Ascending aorta (tissue), 2 donors: ENCODE measurements at places on chromosomes 12 and 14.

GRCh38 chr12:29543036-29543435 is 45.5 kb upstream of the OVCH1 start:
- DNase-seq: no peak

DNA sequence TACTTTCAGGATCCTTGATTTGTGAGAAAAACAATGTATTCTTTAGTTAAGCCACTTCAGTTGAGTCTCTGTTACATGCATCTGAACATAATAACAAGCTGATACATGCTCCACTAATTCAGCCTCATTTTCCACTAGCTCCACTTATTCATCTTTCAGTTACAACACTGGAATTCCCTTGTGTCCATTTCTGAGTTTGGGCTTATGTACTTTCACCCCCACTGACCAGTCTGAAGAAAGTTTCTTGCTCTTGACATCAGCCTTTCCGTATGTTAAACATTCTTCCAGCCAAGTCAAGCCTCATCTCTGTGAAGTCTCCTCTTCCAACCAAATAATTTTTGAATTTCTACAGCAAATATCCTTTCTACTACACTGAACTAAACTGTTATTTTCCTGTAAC is 592.5 kb upstream of the NOVA1 start:
- no peak for DNase-seq

DNA sequence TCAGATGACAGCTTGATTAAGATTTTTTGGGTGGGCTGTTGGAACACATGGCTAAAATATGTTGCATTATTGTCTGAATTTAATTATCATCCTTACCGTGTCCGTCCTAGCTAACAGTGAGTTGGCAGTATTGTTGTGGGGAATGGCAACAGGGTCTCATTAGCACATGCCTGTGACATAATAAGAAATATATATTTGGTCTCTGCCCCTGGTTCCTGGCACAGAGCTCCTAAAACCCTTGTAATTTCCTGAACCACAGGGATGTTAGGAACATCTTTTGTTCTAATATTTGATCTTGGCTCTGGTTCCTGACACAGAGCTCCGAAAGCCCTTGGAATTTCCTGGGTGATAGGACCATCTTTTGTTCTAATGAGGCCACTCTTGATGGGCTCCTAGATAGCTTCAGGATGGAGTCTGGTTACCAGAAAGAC is 76.0 kb downstream of the SYNE2 start:
- no peak for DNase-seq

DNA sequence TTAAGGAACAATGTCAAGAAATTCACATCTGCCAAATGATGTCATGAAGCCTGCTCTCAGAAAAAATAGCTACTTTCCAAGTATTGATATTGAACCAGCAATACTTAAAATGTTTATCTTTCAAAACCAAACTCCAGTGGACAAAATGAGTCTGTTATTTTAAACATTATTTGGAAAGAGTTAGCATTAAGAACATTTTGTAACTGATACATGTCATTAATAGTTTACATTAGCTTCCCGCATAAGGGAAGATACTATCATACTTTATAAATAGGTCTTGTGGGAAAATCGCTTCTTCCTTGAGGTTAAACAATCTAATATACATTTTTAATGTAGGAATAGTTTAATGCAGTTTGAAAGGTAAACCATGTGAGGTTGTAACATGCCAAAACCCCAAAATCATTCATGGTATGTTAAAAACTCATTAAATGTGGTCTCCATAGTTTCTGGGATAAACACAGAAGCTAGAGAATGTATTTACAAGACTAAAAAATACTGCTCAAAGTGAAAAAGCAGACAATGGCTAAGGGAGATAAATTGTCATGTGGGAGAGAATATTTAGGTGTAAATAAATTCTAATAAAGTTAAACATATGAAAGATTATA is 73.4 kb upstream of the ATP2B1 start:
- DNase-seq: no peak

DNA sequence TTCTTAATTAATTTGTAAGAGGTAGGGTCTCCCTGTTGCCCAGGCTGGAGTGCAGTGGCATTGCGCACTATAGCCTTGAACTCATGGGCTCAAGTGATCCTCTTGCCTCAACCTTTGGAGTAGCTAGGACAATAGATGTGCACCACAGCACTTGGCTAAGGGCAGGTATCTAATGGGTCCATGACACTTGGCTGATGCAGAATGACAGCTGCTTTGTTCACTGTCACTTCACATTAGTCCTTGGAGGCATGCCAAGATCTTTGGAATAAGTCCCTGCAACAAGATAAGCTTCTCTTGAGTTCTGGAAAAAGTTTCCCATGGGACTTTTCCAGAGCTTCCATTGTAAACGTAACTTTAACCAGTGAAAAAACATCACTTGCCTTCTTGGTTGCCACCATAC is 23.4 kb downstream of the COQ6 start:
- DNase-seq: no peak

GRCh38 chr12:2687058-2687457 is 107.7 kb upstream of the FKBP4 start:
- DNase-seq: peak; percentile 37

- DNase-seq: no peak
Measured at GRCh38 chr12:79689477-79690141, 1.2 kb downstream of the PAWR start.

DNA sequence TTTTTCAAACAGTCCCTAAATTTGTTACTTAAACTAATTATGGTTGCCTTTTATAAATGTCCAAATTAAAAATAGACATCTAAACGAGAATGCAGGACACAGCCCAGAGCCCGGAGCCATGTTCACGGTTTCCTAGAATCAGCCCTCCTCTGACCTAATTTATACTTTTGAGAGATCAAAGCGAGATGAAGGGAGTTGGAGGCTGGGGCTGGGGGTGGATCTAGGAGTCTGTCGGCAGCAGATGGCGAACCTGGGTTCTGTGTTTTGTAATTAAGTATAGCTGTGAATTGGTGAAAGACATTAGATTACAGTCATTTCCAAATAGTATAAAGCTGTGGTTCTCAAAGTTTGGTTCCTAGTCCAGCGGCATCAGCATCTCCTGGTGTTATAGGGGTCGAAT is 210.1 kb downstream of the SLC41A2 start:
- DNase-seq: peak; percentile 43

DNA sequence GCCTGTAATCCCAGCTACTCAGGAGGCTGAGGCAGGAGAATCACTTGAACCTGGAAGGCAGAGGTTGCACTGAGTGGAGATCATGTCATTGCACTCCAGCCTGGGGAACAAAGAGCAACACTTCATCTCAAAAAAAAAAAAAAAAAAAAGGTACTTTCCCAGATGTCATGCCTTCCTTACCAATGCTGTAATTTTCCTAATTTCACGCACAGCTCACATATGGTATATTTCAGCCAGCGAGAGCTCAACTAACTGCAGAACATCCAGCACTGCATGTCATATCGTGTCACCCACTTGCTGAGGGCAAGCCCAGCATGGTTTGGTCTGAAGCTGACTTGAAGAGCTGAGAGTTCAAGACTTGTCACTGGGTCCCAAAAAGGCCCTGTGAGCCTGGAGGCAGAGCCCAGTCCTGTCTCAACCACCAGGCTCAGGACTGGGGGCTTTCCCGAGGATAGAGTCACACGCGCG is 29.0 kb downstream of the NFKBIA start:
- no peak for DNase-seq

- no peak for DNase-seq
Measured at GRCh38 chr12:95116773-95117172, 43.4 kb upstream of the NR2C1 start.

DNA sequence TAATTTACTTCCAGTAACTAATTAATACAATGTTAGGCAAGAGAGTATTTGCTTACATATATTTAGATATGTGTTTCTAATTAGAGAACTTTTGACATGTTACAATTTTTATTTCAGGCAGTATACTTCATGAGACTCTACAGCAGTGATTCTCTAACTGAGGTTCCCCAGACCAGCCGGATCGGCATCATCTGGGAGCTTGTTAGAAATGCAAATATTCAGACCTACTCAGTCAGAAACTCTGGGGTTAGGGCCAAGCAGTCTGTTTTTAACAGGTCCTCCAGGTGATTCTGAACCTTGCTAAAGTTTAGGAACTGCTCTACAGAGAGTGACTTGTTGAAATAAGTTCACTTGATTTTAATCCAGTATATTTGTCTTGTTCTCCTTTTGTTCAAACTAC is 46.5 kb downstream of the ARID2 start:
- no peak for DNase-seq

DNA sequence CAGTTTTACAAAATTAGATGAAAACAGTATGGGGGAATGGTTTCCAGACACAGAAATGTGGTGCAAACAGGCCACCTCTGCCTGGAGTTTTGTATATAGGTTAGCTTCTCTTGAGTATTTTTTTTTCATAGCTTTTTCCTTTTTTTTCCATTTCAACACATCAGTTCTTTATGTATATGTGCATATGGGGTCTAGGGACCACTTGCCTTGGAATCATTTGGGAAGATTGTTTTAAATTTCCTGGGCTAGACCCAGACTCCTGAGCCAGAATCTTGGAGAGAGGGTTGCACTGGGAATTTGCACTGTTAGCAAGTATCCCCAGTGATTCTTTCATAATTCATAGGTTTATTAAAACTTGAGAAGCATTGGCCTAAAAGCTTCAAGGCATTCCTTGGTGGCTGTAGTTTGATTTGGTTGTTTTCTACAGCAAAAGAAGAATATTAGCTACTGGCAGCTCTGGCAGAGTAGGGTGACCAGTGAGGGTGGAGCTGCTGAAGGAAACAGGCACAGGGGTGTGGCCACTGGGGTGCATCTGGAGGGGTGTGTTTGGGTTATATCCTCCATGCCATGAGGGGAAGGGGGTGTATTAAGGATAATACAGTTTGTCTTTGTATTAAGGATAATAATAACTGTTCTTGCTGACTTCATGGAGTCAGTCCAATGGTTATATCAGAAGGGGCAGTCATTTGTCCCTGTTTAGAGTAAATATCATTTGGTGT is 22.8 kb downstream of the PPP1R36 start:
- no peak for DNase-seq

- no peak for DNase-seq
Measured at GRCh38 chr12:120978296-120979219, at the start of gene HNF1A. HNF1A (plus strand) TSS chr12:120978543; CDS start chr12:120978769, 226 bp downstream.

- DNase-seq: no peak
Measured at GRCh38 chr12:31629756-31630732, 29.4 kb upstream of the ETFBKMT start.

DNA sequence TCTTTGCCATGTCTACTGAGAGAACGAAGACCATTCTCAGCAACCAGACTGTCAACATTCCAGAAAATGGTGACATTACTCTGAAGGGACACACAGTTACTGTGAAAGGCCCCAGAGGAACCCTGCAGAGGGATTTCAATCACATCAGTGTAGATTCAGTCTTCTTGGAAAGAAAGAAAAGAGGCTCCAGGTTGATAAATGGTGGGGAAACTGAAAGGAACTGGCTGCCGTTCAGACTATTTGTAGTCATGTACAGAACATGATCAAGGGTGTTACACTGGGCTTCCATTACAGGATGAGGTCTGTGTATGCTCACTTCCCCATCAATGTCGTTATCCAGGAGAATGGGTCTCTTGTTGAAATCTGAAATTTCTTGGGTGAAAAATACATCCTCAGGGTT is 29.7 kb upstream of the PSMA6 start:
- DNase-seq: no peak

- no peak for DNase-seq
Measured at GRCh38 chr14:91306547-91306946, 62.0 kb upstream of the GPR68 start.

- peak; percentile 75 for DNase-seq
Measured at GRCh38 chr12:120538281-120539156, 4.4 kb downstream of the RNF10 start.

GRCh38 chr14:36408388-36408787 is 88.0 kb upstream of the MBIP start:
- DNase-seq: no peak

DNA sequence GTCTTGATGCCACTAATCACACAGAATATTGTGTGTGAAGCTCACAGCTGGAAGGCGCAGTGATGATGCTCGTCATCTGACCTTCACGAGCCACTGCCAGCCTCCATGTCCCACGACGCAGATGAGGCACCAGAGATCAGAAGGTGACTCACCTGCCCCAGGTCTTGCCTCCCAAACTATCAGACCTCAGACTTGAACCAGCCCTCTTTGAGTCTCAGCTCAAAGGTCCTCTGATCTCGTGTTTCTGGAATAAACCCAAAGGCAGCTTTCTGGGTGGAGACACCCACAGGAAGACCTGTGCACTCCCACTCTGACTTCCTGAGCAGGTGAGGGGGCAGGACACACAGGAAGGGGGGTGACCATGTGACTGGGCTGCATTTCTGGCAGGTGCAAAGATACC is 19.6 kb upstream of the CHGA start:
- DNase-seq: no peak

GRCh38 chr12:48788854-48789775 is at the start of gene ADCY6:
ADCY6 (minus strand) TSS chr12:48789089; CDS start chr12:48783434, 5,655 bp downstream.
- no peak for DNase-seq

DNA sequence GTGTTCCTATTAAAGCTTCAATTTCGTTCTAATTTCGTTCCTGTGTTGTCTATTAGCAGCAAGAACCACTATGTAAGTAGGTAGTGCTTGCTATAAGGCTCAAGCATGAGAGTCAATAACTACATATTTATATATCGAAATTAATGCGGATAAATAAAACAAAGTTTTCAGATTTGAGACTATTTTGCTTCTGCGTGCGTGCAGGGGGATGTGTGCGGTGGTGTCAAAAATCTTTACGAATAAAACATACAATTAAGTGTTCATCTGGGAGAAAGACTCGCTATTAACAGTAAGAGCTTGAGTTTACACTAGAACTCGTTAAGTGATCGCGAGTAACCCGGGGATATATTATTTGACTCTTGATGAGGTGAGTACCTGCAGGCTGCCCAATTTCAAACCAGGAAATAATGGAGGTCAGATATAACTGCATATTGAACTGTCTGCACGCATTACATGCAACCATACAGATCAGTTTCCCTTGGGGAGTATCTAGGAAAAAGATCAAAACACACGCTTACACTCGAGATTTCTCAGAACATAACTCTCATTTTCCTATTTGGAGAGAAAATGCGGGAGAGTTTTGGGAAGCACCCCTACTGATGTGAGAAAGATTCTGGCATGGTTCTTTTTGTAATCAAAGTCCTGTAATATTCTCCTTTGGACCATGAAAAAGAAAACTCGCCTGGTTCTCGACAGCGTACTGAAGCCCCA is 813 bp downstream of the TWF1 start:
- no peak for DNase-seq

GRCh38 chr14:32345311-32345791 is 16.3 kb downstream of the AKAP6 start:
- DNase-seq: no peak

- no peak for DNase-seq
Measured at GRCh38 chr14:65949711-65950516, 536.3 kb upstream of the CCDC196 start.

- peak; percentile 45 for DNase-seq
Measured at GRCh38 chr14:49992448-49992847, 99.6 kb downstream of the ARF6 start.
